GM18507 (cell line): ENCODE measurements at places on chromosomes 4 and X.

- no peak for DNase-seq
Observed at GRCh38 chr4:82124365-82124764, 249.4 kb downstream of the HNRNPD start.

DNA sequence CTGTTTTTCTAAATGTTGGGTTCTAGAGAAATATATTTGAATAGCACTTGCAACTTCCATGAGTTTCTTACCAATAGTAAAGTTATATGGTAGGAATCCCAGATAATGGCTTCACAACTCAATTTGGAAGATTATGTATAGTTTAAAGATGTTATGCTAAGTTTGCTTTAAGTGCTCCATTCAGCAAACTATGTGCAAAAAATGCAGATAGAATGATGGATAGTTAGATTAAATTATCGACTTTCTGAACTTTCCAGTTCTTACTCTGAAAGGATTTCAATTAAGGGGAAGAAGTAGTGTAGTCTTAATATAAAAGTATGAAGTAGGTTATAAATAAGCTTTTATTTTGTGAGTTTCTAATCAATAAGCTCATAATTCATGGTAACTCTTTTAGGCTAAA lies 60.7 kb upstream of the NFKB1 start:
- DNase-seq = no peak

- no peak for DNase-seq
Observed at GRCh38 chrX:9494771-9495170, 29.9 kb downstream of the TBL1X start.

DNA sequence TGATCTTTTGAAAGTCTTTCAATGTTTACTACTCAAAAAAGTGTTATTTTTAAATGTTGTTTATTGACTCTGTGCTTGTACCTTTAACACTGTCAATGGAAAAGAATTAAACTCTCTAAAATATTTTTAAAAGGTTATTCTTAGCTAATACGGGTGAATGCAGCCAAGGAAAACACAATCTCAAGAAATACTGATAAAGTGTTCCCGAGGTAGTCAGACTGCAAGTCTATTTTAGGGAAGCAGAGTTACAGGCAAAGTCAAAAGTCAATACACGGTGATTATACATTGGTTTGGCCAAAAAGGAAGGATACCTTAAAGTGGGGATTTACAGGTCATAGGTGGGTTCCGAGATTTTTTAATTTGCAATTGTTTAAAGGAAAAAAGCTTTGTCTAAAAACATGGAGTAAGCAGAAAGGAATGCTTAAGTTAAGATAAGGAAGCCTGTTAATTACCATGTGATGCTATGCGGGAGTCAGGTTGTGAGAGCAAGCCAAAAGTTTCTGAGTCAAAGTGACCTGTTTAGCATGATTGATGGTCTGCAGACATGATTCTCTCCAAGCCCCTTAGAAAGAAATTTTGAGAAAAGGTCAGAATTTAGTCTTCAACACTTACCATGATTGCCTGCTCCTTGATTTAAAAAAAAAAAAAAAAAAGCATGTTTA lies 288.4 kb downstream of the KLHL4 start:
- no peak for DNase-seq

DNA sequence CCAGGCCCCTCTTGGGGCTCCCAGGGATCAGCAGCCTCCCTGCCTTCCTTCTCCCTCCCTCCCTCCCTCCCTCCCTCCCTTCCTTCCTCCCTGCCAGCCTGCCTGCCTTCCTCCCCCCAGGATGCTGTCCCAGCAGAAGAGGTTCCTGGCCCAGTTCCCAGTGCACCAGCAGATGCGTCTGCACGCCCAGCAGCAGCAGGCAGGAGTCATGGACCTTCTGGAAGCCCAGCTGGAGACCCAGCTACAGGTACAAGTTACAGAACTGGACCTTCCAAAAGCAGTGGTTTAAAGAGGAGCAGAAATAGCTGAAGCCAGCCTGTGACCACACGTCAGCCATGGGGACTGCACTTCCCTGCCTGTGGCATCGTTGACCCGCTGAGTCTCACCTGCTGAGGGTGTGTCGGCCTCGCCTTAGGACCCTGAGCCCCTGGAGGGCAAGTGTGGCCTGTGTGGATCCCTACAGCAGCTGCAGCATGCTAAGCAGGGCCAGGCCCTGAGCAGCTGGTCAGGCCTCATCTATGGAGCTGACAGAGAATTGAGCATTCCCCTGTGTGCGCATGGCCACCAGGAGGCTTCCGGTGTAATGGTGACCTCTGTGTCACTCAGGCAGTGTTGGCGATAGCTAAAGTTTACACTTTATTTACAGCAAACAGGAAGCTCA lies 84.7 kb downstream of the CRMP1 start:
- no peak for DNase-seq

GRCh38 chr4:48065587-48066052 lies 49.0 kb downstream of the NIPAL1 start:
- no peak for DNase-seq

DNA sequence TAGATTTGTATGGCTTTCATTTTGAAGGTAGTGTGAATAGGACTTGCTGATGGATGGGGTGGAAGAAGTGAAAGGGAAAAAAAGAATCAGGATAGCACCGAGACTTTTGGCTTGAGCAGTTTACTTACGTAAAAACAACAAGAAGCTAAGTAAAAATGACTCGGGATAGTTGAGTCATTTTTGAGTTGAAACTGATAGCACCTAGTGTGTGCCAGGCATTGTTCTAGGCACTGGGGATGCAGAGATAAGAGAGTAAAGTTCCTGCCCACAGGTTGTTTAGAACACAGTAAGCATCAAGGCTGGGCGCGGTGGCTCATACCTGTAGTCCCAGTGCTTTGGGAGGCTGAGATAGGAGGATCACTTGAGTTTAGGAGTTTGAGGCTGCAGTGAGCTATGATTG lies 34.7 kb downstream of the ADD1 start:
- no peak for DNase-seq

GRCh38 chr4:84159762-84160161 lies 339.3 kb downstream of the NKX6-1 start:
- DNase-seq = no peak

DNA sequence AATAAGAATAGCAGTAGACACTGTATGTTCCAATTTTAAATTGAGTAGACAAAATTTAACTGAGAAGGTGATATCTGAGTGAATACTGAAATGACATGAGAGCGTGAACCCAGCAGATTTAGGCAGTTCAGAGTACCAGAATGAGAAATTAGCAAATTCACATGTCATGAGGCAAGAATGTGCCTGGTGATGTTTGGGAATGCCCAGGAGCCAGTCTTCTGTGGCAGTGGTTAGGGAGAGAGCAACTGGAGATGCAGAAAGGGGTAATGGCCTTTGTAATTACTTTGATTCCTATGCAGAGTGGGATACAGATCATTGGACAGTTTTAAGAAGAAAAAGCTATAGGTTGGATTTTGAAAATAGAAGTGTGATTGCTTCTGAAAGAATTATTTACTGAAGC lies 621.9 kb downstream of the TECRL start:
- no peak for DNase-seq

GRCh38 chrX:115266300-115266699 lies 23.2 kb upstream of the LUZP4 start:
- no peak for DNase-seq

GRCh38 chrX:136318156-136318555 lies 17.4 kb downstream of the ADGRG4 start:
- no peak for DNase-seq

DNA sequence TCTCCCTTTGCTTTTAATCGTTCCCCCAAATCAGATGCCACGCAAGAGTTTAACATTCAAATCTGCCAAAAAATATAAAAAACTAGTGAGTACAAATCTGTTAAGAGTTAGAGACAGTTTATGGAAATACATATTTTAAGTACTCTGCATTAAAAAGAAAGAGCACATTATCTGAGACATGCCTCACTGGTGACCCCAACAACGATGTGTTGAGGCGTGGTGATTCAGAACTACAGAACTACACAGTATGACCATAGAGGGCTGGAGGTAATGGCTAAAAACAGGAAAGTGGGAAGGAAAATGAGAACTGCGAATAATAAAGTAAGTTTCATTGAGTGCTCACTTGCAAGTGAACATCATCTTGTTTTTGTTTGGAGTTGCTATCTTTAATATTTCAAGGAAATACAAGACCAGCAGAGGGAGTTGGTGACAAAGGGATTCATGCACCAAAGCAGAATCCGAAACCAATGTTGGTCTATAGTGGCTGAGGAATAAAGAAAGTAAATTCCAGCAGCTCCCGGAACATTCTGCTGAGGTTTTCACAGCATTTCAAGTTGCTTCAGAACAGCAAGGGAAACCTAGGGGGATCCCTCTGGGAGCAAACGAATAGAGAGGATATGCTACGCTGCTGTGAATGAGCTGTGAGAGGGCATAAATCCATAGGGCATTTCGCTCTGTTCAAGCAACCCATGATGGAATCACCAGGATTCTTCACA lies 92.2 kb downstream of the DCHS2 start:
- DNase-seq = no peak

- DNase-seq = no peak
Observed at GRCh38 chr4:17280261-17281018, 231.4 kb downstream of the QDPR start.

- DNase-seq = no peak
Observed at GRCh38 chr4:41178372-41179370, 35.7 kb downstream of the APBB2 start.

- peak; percentile 18 for DNase-seq
Observed at GRCh38 chr4:81648576-81649275, 177.0 kb upstream of the RASGEF1B start.

DNA sequence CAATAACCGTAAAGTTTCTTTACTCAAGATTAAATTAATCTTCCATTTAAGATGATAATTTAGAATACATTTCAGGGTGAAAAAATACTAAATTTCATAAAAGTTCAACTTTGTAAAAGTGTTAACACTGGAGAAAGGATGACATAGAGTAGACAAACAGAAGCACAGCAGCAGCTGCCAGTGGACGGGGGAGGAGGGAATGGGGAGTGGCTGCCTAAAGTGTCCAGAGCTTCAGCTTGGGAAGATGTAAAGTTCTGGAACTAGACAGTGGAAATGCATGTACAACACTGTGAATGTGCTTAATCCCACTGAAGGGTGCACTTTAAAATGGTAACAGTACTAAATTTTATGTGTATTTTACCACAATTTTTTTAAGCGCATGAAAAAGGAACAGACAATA lies 39.9 kb downstream of the RELL1 start:
- no peak for DNase-seq

GRCh38 chr4:3339577-3339976 lies 46.8 kb downstream of the RGS12 start:
- DNase-seq = no peak

- no peak for DNase-seq
Observed at GRCh38 chr4:71995297-71995696, 36.5 kb upstream of the NPFFR2 start.

GRCh38 chr4:111020961-111021360 lies 398.1 kb upstream of the PITX2 start:
- no peak for DNase-seq

GRCh38 chrX:3713225-3713936 lies at the start of gene PRKX:
Gene PRKX, minus strand, starts transcription at chrX:3713649. Its CDS starts 396 bp downstream, at chrX:3713253.
- DNase-seq = peak; percentile 47

- DNase-seq = no peak
Observed at GRCh38 chr4:9384126-9384525, 21.2 kb downstream of the USP17L30 start.

- no peak for DNase-seq
Observed at GRCh38 chr4:126715067-126715466, 917.7 kb upstream of the INTU start.
